ENCODE measurements at places on chromosomes 12 and 14.

GRCh38 chr12:42426746-42427145, 100.8 kb downstream of the PPHLN1 start:
- DNase-seq = no peak

GRCh38 chr14:68532496-68532895, 260.4 kb downstream of the ZFP36L1 start:
- no peak for DNase-seq

DNA sequence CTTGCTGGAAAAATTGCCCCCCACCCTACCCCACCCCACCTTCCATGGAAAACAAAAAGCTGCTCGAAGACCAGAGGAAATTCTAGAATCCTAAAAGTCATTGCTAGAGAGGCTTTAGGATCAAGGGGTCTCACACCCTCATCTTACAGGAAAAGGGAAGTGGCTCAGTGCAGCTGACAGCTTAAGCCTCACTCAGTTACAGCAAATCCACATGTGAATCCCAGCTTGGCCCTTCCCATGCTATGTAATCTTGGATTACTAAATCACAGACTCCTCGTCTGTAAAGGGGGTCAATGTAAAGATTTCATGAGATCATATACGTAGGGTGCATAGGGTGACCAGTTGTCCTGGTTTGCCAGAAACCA, 25.9 kb downstream of the CMKLR1 start:
- DNase-seq = no peak

- no peak for DNase-seq
Observed at GRCh38 chr12:121532503-121533393, 48.1 kb downstream of the KDM2B start.

DNA sequence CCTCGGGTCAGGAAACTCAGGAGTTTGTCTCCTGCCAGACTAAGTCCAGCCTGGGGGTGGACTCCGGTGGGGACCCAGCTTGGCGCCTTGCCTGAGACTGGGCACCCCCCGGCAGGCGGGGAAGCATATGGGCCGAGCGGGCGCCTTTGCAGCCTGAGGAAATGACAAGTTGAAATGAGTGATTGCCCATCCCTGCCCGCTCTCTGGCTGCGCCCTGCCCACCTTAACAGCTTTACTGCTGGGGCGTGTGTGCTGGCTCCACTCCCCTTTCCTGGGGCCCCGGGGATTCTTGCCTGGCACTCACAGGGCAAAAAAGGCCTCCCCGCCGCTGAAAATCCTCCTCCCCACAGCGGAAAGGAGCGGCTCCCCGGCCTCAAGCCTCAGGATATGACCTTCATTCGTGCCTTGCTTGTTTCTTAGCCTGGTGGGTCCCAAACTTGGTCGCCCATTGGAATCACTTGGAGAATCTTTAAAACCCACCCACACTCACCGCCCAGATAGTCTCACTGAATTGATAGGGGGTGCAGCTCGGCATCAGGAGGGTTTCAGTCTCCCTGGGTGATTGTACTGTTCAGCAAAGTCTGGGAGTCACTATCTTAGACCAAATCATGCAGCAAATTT, 1.5 kb downstream of the RFLNA start:
- DNase-seq = no peak

DNA sequence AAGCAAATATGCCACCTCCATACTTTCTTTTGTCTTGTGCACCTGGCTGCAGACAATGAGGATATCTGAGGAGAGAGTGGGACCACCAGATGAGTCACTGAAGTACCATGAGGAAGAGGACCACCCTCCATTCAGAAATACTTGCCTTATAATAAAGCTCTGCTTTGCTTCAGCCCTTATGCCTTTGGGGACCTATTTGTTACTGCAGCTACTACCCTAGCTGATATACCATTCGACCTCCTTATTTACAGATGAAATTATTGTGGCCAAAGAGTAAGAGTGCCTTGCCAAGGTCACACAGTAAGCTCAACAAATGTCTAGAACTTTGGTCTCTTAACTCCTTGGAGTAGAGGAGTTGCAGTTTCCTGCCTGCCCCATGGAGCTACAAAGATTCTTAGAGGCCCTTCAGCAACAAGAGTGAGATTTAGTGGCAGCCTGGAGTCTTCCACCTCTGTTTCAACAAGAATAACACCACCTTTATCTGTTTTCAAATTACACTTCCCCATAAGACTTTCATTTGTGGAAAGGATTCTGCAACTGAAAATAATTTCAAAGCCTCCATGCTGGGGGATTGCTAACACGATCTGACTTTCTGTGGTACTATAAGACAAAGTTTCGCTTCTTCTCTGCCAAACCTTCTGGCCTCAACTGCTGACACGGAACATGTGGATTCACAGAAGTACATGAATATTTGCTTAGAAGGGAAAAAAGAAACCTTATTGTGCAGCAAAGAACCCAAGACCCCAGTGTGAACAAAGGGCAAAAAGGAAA, 3.6 kb downstream of the CMKLR1 start:
- DNase-seq = no peak

DNA sequence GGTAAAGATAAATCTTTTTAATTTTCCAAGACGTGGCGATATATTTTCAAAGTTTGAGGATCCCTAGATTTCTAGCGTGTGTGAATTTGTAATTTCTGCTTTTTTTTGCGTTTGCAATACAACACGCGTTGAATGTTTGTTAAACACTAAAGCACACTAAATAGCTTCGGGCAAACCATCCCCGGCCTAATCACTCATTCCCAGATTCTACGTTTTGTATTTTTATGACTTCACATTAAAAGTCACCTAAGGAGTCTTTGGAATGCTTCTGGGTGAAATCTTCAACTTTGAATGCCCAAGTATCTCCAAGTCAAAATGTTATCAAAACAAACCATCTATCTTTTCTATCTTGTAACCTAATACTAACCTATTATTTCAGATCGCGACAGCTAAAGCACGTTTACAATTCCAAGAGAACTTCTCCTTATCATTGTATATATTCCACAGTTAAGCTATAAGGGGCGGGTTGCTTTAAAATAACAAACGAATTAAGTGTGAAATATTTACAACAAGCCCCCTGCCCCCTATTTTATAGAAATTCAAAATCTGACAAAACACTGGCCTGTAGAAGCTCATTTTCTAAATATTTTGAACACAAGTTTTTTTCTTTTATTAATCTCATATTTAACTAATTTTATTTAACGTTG, 1.1 kb downstream of the ALX1 start:
- DNase-seq = no peak
